Glutamatergic neuron (in vitro differentiated cells): ENCODE measurements at places on chromosomes 3 and 15.

GRCh38 chr3:60746043-60746638, 505.1 kb downstream of the FHIT start:
- no peak for DNase-seq

GRCh38 chr15:45084163-45084562, 29.8 kb downstream of the DUOX2 start:
- no peak for DNase-seq

- DNase-seq: no peak
These were observed 41.8 kb upstream of the CCNL1 start for GRCh38 chr3:157201648-157202278.

DNA sequence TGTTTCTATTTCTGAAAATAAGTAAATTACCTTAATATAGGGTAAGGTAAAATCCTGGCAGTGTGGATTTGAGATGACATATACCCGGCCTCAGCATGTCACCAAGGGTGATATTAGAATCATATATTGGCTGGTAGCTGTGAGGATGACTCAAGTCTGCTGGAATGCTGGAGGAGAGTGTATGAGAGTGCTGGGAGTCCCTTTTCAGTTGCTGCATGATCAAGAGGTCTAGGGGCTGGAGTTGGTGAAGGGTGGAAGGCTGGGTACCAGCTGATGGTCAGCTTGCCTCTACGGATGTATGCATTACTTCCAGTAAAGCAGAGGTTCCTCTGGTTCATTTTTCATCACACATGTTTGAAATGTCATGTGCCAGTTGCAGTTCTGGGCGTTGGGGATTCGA, 40.6 kb downstream of the SLC25A26 start:
- no peak for DNase-seq

DNA sequence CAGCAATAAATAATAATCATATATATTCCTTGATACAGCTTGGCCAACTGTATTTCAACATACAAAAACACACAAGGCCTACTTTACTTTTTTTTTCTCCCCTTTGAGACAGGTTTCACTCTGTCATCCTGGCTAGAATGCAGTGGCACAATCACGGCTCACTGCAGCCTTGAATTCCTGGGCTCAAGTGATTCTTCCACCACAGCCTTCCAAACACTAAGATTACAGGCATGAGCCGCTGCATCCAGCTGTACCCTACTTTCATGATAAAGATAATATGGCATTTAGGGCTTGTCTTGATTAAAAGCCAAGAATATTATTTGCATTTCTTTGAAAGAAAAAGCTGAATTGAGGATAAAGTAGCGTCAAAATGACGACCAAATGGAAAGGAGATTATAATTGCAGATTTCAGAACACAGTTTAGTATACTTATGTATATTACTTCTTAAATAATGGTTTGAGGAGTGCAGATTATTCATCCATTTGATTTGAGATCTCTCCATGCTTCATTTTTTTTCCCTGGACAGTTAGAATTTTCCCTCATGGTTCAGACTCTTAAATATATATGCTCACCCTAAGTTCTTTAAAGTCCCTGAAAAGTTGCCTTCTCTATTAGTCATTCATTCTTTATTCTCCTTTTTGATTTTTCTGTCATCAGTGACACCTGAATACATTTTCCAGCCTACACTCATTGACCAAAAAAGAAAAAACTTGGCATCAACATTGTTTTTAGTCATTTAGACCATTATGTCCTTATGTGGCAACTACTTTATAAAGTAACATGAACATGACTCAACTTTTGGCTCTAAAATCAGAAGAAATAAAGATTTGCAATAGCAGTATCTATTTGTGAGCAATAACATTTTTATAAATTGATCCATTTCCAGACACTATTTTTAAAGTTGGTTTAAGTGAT, 48.5 kb upstream of the MLF1 start:
- DNase-seq: no peak

- DNase-seq: peak; percentile 7
These were observed 34.3 kb downstream of the RNU5B-1 start for GRCh38 chr15:65338823-65339222.

DNA sequence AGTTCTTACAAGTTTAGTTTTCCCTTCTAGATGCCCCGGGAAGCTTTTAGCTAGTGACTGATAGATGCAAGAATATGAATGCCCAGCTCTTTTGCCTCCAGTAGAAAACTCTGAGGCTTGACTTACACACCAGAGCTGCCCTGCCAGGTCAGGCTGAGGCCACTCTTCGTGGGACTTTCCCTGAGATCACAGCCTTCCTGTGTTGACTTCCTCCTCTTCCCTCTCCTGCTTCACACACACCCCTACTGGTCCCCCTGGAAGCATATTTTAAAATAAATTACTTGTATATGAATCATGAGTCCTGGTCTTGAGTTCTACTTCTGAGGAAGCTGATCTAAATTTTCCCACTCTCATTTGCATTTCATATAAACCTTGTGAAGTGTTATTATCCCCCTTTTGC, 413.7 kb downstream of the PDCD6IP start:
- no peak for DNase-seq

- no peak for DNase-seq
These were observed 24.8 kb downstream of the TPM1 start for GRCh38 chr15:63067306-63067705.

DNA sequence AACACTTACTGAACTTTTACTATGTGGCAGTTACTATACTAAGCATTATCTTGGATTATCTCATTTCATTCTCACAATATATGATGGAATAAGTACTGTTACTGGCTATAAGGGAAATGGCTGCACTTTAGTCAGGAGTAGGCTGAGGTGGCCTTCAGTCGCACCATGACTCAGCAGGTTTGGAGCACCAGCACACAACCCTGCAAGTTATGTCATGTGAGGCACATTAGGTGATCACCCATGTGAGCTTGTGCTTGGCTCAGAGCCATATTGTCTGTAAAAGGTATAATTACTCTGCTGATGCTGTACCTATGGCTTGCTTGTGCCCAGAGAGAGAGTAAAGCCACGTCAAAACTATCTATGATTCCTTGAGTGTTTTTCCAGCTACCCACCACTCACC, 54.1 kb upstream of the TIPARP start:
- no peak for DNase-seq

GRCh38 chr3:9169326-9169725, 80.1 kb downstream of the SRGAP3 start:
- DNase-seq: no peak

DNA sequence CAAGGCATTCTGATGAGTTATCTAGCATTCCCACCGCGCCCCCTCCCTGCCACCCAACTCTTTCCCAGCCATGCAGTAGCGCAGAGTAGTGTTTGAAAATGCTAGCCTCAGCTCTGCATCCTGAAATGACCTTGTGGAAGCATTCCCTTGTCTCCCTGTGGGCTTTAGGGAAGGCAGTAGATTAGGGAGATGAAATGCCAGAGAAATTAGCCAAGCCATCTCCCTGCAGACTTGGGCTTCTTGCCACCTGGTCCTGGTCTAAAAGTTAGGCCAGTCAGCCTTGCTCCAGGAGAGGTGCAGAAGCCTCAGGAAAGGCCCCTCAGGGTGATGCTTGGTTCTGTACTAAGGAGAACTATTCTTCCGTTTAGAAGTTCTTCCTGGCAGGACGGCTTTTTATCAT, 231.2 kb downstream of the CACNA2D3 start:
- DNase-seq: no peak
